ENCODE measurements at places on chromosomes 1 and 21.

- DNase-seq: no peak
Observed at GRCh38 chr1:197103300-197103699, 36.2 kb upstream of the F13B start.

DNA sequence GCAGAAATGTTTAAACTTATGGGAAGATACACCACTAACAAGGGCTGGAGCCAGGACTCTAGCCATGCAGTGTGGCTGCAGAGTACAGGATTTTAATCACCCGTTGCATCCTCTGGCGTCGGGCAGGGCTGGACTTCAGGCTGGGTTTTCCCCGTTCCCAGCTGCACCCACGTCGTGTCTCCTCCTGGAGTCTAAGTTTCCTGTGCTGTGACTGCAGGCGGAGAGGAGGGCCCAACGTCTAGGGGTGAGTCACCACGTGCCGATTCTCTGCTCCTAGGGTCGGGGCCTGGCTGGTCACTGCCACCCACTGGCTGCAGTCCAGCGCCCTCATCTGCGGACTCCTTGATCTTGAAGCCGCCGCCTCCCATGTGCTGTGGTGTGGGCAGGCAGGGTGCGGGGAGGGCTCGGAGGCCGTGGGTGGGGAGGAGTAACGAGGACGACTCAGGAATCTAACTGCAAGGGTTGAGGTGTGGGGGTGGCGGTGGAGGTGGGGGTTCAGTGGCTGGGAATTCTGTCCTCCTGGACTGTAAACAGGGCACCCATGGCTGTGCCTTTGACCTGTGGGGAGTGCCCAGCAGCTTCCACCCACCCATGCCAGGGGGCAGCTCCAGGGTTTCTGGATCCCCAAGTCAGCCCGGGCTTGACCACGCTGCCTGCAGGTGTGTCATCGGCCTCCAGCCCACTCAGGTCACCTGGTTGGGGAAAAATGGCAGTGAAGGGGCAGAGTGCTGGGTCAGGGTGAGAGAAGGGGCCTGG lies 77.8 kb downstream of the ALPL start:
- DNase-seq: no peak

DNA sequence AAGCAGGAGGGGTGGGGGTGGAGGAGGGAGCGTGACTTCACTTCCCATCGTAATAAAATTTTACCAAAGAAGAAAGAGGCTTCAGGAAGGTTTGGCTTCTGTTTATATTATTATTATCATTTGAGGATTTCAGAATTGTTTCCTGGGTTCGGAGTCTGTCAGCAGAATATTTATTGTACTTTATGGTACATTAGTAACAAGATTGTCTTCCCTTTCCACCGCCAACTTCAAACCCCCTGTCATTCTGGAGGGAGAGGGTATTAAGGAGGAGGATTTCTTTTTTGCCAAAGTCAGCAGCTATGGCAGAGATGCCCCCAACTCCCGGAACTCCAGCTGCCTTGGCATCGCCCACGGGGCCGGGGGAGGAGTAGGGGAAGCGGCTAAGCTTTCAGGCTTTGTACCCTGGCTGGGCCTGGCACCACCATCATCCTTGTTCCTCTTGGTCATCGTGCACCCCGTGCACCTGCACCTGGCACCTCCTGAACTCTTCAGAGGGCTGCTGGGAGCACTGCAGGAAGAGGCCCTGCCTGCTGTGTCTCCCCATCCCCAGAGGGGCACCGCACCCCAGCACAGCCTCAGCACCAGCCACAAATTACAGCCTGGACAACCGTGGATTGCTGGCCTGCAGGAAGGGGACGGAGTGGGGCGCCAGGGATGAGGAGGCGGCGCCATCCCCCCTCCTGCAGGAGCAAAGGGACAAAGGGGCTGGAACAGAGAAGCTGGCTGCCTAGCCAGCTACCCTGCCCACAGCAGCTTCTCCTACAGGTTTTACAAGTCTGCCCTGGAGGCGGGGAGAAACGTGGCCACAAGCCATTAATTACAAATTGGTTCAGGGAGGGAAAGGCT lies 24.0 kb upstream of the PAX7 start:
- no peak for DNase-seq

DNA sequence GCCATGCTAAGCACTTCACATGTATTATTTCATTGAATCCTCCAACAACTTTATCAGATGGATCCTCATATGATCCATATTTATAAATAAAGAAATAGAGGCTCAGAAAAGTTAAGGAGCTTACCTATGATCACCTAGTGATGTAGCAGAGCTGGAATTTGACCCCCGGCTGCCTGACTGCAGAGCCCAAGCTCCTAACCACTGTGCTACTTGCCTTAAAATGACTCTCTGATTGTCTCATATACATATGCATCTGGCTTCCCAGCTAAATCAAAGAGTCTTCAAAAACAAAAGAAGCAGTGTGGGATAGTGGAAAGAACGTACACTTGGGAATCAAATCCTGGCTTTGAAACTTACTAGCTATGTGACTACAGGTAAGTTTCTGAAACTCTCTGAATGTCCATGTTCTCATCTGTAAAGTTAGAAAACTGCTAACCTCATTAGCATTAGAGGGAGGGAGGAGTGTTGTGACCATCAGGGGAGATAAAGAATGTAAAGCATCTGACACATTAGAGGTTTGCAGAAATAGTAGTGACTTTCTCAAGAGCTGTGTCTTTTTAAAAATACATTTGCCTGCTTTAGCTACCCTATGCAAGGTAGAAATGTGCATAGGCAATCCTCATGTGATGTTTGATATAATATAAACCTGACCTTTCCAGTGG lies 67.2 kb upstream of the BARHL2 start:
- no peak for DNase-seq

DNA sequence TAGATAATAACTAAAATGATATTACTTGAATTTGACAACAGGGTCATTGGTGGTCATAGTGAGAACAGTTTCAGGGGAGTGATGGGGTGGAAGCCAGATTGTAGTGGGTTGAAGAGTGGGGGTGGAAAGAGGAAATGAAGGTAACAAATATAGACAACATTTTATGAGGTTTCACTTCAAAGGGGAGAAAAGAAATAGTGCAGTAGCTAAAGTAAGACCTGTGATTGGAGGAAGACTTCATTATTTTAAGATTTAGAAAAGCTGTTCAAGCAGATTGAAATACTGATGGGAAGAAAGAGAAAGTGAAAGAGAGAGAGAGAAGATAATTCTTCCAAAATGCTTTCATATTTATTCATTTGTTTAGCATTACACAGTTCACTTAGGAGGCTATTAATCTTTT lies 52.0 kb upstream of the KCNA3 start:
- no peak for DNase-seq

- no peak for DNase-seq
Observed at GRCh38 chr1:13593511-13594131, 10.0 kb downstream of the PDPN start.

- DNase-seq: no peak
Observed at GRCh38 chr1:2934156-2934540, 87.1 kb upstream of the ACTRT2 start.
